Midbrain (tissue), 1 donor: ENCODE measurements at places on chromosomes 16 and 17.

DNA sequence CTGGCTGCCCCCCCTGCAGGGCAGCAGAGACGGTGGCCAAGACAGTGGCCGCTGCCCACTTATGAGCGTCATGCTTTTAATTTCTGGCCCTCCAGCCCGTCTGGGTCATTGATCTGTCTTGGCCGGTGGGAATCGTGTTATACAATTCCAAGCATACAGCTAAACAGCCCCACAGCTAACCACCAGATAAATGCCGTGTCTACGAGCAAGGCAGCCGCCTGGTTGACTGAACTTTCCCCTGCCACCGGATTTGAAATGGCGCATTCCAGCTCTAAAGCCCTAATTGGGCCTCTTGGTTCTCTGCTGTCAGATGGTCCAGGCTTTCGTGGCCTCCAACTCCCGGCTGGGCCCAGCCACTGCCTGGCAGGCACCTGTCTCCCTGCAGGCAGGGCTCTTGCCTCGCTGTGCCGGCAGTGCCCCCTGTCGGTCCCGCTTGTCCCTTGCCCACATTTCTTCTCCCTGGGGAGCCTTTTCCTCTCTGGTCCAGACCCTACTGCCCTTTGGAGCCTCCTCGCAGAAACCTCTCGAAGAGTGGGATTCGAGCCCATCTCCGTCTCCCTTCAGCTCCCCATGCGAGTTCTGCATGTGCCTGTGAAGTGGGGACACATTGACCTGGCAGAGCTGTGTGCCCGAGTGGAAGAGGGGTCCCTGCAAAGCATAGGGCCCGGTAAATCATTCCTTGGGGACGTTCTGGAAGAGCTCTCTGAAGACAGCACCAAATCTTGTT is 1.8 kb upstream of the RBFOX3 start:
- DNase-seq = no peak

DNA sequence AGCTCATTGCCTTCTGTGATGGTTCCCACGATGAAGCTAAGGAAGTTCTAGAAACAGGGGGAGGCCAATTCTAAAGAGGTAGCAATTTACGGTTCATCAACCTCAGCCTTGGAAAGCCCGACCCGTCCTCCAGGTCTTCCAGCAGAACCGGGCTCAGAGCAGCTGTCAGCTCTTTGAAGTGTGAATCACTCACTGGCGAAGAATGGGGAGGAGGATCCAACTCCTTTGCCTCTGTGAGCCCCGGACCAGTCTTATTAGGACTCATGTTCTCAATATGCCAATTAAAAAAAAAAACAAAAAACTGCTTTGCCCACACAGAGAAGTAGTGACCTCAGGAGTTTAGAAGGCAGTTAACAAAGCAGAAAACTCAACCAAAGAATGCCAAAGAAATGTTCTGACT is 31.4 kb downstream of the STX8 start:
- DNase-seq = no peak

DNA sequence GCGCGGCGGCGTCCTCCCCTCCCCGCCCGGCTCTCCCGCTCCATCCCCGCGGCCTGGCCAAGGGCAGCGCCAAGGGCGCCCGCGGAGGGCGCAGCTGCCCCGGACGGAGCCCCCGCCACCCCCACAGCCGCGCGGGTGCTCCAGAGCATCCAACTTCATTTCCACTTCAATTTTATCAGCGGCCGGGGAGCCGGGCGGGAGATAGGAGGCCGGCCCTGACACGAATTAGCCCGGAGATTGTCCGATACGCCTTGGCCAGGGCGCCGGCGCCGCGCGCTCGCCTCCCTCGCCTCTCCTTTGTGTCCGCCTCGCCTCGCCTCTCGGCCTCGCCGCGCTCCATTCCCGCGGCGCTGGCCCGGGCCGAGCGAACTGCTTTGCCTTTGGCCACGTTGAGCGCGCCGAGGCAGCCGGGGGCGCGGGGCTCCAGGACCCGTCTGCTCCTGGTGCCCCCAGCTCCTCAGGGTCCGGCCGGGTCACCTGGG is 129.1 kb upstream of the LHX1 start:
- DNase-seq = no peak

GRCh38 chr17:10646392-10646990 is 10.6 kb downstream of the MYH3 start:
- DNase-seq = peak; percentile 76

DNA sequence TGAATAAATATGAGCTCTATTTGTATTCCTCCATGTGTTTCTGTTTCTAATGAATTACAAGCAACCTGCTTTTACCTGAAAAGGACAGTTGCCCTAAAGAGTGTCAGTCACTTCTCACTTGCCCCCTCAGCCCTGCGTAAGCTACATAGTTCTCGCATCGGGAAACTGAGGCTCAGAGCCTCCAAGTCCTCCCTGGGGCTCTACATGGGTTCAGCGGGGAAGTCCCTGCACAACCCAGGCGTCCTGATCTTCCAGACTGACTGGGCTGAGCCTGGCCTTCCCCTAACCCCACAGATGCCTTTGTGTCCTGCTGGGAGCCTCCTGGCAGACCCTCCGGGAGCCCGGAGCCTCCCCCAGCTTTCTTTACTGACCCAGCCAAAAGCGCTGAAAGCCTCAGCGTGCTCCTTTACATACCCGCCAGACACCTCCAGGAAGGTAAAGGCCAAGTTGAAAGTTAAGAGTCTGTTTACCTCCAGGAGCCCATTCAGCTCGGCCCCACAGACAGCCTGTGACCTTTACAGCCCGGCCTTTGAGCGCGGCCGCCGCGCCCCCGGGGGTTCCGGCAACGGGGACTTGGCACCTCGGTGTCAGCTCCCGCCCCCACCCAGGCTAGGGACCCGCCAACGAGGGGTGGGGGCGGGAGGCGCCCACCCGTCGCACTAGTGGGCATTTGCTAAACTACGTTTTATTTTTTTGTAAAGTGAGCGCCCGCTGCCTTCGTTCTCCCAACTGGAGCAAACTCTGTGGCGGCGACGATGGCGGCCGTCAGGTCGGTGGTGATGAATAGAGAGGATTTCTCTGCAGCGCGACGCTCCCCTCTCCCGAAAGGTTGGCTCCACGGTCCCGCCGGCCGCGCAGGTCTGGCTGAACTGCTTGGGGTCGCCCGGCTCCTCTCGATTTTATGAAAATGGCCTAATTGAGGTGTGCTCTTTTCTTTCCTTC is 4.4 kb upstream of the HOXB13 start:
- DNase-seq = no peak

DNA sequence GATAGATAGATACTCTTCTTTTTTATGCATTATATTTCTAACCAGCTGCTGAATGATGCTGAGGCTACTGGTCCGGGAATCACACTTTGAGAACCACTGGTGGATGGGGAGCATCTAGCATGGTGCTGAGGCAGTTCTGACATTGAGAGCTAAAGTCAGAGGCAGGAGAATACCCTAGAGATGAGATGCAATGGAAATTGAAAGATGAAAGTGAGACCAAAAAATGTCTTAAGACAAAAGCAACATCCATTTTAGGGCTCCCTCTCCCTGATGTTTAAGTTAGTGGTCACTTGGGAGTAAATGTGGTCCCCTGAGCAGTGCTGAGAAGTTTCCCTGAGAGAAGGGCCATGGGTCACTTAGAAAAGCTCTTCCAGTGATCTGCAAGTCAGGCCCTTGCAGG is 6.8 kb downstream of the PCTP start:
- no peak for DNase-seq

GRCh38 chr17:62321451-62321850 is 58.9 kb upstream of the EFCAB3 start:
- no peak for DNase-seq

- no peak for DNase-seq
Observed at GRCh38 chr17:29039764-29040598, 3.0 kb upstream of the PIPOX start.

- DNase-seq = no peak
Observed at GRCh38 chr16:14309906-14310305, 238.8 kb downstream of the MRTFB start.

GRCh38 chr17:77694391-77695363 is 263.8 kb upstream of the TNRC6C start:
- DNase-seq = no peak

DNA sequence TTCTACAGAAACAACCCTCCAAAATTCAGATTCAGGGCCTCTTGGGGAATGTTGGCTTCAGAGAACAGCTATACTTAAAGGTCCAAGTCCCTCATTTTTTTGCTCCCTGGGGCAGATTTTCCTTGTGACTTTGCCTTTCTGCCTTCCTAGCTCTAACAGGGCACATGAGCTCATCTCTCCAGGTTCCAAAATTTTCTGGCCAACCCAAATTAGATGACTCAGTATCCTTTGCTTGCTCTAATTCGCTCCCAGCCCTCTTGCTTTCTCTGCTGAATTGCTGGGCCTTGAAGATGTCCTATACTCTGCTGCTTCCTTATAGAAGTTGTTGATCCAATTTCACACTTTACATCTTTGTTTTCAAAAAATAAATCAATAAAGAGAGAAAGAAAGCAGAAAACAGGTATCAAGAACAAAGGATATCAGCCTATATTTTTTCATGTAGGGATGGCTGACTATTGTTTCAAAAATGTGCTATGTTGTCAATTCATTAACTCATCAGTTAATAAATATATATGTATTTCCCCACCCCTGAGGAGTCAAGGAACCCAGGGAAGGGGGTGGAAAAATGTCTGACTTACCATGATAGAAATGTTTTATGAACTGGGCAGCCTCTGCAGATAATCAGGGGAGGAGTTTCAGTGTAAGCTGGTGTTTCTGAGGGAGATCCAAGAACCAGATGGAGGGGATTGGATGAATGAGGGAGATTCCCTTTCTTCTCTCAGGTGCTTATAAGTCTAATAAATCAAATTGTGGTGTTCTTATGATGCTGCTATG is 1.0 kb upstream of the KRTAP4-2 start:
- DNase-seq = no peak

DNA sequence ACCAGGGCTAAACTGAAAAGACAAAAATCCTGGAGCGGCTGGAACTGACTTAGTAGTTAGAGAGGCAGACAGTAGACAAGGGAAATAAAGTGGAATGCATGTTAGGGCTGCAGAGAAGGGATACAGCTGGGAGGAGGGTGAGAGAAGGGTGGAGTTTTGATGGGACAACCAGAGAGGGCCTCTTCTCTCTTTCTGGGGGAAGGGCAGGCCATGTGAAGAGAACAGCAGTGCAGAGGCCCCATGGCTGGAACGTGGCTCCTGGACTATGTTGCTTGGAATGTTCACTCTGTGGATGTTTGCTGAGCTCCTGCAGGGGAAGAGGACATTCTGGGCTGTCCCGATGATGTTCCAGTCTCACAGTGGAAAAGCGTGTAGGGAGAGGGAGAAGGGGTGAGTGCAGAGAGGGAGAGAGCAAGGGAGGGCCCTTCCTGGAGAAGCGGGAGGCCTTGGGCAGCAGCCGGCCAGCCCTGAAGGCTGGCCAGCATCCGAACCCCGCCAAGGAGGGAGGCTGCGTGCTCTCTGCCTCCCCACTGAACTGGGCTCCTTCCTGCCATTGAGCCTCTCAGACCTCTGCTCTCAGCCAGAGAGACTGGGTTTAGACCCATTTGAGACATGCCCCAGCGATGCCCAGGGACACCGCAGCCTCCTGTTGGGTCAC is 33.1 kb upstream of the GSE1 start:
- no peak for DNase-seq

DNA sequence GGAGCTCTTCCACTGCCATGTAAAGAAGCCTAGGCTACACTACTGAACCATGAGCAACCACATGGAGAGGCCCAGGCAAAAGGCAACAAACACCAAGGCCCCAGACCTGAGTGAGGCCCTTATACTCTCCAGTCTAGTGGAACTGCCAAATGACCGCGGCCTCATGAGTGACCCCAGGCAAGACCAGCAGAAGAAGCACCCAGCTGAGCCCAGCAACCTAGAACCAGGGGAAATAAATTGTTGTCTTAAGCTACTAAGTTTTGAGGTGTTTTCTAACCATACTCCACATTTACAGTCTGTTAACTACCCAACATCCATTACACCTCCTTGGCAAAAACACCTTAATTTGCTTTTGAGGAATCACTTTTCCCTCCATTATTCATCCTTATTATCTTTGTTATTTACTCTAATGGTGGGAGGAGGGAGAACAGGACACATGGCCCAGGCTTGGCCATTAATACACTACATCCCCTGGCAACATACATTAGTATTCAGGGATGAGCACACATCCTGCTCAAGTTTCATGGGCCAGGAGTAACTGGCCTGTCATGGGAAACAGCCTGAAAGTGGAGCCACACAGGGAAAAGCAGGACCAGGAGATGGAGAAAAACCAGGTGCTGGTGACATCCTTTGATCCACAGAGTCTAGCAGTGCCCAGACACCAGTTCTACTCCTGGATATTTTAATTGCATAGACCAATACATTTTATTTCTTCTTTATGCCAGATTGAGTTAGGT is 26.2 kb downstream of the SLC39A11 start:
- DNase-seq = no peak

GRCh38 chr16:23391381-23392222 is 61.4 kb downstream of the COG7 start:
- no peak for DNase-seq

- peak; percentile 42 for DNase-seq
Observed at GRCh38 chr16:89828199-89828869, at the start of gene SPIRE2. SPIRE2 (plus strand) TSS chr16:89828475; CDS start chr16:89828551, 76 bp downstream.

- DNase-seq = peak; percentile 73
Observed at GRCh38 chr17:45060382-45060796, 728 bp upstream of the NMT1 start.

GRCh38 chr16:64543441-64543840 is 578.4 kb downstream of the CDH11 start:
- no peak for DNase-seq

DNA sequence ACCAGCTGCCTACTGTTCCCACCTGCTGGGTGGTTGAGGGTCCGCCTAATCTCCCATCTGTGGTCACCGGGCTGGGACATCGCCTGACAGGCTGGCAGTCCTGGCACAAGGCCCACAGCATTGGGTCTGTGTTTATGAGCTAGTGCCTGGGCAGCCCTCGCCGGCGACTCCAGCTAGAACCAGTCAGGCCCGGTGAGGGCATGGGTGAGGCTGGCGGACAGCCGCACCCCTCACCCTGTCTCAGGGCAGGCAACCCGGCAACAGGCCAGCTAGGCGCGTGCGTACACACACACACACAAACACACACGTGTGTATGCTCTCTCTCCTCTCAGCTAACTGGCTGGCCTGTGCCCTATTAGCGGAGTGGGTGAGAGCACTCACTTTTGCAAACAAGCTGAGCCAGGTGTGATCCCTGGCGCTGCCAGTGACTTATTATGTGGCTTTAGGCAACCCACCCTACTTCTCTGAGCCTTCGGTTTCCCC is 10.4 kb downstream of the HSD11B2 start:
- DNase-seq = peak; percentile 23

- DNase-seq = no peak
Observed at GRCh38 chr17:82399601-82400101, 18.5 kb upstream of the HEXD start.

DNA sequence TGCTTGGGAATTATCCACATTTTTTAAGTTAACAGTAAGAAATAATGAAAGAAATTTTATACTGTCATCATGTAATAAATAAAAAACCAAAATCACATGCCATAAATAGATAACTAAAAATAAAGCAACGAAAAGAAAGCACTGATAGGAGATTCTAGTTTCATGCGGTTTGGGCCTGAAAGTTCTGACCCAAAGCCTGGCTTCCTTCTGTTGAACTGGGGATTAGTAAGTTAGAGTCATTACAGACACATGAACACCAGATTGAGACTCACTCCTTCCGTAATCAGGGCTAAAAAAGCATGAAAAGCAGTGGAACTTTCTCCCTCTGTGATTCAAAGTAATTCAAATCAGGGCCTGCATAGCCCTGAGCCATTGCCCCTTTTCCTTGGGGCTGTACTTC is 13.2 kb upstream of the SLC6A2 start:
- DNase-seq = no peak

GRCh38 chr16:87627542-87628245 is 25.4 kb downstream of the JPH3 start:
- no peak for DNase-seq

GRCh38 chr16:85505794-85506634 is 107.1 kb upstream of the GSE1 start:
- DNase-seq = no peak

GRCh38 chr16:56262551-56263245 is 71.4 kb downstream of the GNAO1 start:
- no peak for DNase-seq
